ENCODE measurements at places on chromosomes 12 and 14.

DNA sequence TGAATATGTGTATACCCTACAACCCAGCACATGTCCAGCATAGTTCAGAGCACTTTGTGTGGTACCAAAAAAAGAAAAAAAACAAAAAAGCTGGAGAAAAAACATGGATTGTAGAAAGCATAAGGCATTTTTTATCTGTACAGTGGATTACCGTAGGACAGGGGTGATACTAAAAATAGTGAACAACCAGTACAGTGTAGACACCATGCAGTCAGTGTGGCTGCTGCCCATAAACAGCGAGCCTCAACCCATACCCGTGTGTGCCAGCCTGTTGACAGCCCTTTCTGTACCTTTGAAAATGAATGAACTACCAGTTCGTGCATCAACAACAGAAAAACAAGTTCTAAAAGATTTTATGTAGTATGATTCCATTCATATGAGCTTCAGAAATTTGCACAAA is 25.1 kb downstream of the RASSF8 start:
- no peak for DNase-seq

- no peak for DNase-seq
These were observed 17.9 kb upstream of the SOS2 start for GRCh38 chr14:50249136-50249775.

GRCh38 chr12:131734336-131735152 is 23.7 kb downstream of the SFSWAP start:
- DNase-seq, result no peak

GRCh38 chr12:91326058-91327027 is 143.7 kb upstream of the DCN start:
- DNase-seq, result no peak

- no peak for DNase-seq
These were observed 67.2 kb downstream of the BTG1 start for GRCh38 chr12:92078167-92079053.

GRCh38 chr14:39023939-39024871 is 78.8 kb downstream of the SEC23A start:
- DNase-seq, result no peak

- DNase-seq, result no peak
These were observed 30.5 kb upstream of the CSRP2 start for GRCh38 chr12:76909290-76909689.

DNA sequence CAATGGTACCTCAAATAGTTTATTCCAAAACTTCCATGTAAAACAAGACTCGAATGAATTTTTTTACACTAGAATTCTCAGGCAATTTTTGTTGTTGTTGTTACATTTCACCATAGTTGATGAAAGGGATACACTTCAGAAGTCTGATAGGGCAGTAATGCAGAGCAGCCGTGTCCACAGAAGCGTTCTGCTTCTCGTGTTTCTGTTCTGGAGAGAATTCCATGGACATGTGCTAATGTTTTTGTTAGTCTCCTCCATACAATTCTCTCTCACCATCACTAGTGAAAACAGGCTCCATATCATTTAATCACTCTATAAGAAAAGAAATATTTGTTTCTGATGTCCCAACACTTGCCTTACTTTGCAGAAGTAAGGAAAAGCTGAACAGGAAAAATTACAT is 606.1 kb downstream of the SLC16A7 start:
- no peak for DNase-seq

DNA sequence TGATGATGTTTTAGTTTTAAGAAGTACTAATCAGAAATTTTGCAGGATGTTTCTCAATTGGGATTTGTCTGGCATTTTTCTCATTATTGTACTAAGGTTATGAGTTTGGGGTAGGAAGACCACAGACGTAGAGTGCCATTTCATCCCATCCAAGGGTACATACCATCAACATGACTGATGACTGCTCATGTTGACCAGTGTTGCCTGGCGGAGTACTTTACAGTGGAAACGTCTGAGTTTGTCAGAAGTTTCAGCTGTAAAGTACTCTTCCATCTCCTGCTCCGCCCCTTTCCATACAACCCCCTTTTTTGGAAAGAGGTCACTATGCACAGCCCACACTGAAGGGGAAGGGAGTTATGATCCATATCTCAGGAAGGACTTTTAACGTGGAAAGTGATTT is 74.2 kb downstream of the RCOR1 start:
- DNase-seq, result no peak

- DNase-seq, result no peak
These were observed 48.7 kb upstream of the PLXNC1 start for GRCh38 chr12:94099632-94100031.

GRCh38 chr14:97071177-97071576 is 274.0 kb downstream of the VRK1 start:
- no peak for DNase-seq

- no peak for DNase-seq
These were observed 10.5 kb downstream of the NTF3 start for GRCh38 chr12:5442251-5443006.

DNA sequence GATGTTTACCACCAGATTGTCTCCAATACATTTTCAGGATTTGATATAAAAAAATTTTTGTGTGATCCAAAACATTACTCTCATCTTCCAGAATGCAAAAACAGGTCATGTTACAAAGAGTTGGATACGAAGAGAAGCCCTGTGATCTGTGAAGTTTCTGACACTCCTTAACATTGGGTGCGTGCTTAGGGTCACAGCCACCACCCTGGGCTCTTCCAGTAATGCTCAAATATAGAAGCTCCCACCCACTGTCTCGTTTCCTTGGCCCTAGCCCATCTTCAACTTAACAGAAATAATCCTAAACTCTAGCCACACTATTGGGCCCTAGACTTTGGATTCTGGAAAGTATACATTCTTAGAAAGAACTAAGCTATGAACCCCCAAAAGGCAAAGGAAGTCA is 32.9 kb upstream of the HSP90B1 start:
- no peak for DNase-seq

DNA sequence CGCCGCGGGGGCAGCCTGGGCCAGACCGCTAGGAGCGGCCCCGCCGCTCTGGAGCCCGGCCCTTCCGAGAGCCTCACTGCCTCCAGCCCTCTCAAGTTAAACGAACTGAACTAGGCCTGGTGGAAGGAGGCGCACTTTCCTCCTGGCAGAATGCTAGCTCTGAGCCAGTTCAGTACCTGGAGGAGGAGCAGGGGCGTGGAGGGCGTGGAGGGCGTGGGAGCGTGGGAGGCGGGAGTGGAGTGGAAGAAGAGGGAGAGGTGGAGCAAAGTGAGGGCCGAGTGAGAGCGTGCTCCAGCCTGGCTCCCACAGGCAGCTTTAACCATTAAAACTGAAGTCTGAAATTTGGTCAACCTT is 5.3 kb downstream of the LTB4R start:
- DNase-seq, result no peak

DNA sequence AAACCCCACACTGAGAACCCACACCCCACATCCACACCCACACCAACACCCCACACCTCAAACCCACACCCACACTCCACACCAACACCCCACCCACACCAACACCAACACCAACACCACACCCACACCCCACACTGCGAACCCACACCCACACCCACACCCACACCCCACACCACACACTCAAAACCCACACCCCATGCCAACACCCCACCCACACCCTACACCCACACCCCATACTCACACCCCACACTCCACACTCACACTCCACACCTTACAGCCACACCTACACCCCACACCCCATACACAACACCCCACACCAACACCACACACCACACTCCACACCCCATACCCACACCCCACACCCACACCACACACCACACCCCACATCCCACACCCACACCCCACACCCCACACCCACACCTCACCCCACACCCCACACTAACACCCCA is 38.0 kb downstream of the TMEM120B start:
- no peak for DNase-seq

GRCh38 chr14:55711175-55711811 is 131.3 kb downstream of the KTN1 start:
- DNase-seq, result no peak

DNA sequence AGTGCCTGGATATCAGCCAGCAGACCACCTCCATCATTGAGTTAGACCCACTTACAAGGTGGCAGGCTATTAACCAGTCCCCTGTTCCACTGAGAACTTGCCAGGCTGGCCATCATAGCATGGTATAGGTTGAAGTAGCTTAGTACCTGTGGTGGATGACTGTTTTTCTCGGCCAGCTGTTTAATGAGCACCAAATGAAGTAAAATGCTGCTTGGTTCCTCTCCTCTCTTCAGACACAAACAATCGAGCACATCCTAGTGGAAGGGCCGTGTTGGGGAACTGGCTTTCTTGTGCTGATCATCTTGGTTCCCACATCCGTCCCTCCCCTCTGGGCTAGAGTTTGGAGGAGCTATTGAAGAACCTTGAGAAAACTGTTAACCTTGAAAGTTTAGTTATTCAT is 486.2 kb downstream of the RAD51B start:
- no peak for DNase-seq

GRCh38 chr12:47885012-47885501 is 19.7 kb downstream of the VDR start:
- DNase-seq, result no peak

- no peak for DNase-seq
These were observed 391.0 kb upstream of the RGS6 start for GRCh38 chr14:71541271-71541670.

- DNase-seq, result no peak
These were observed 265.6 kb downstream of the TMEM117 start for GRCh38 chr12:44101475-44101874.

DNA sequence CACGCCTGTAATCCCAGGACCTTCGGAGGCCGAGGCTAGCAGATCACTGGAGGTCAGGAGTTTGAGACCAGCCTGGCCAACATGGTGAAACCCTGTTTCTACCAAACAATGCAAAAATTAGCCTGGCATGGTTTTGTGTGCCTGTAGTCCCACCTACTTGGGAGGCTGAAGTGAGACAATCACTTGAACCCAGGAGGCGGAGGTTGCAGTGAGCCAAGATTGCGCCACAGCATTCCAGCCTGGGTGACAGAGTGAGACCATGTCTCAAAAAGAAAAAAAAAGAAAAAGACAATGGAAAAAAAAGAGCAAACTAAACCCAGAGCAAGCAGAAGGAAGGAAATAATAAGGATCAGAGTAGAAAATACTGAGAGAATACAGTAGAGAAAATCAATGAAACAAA is 5.4 kb downstream of the CHURC1 start:
- no peak for DNase-seq

GRCh38 chr12:78645956-78646355 is 218.6 kb upstream of the SYT1 start:
- no peak for DNase-seq

DNA sequence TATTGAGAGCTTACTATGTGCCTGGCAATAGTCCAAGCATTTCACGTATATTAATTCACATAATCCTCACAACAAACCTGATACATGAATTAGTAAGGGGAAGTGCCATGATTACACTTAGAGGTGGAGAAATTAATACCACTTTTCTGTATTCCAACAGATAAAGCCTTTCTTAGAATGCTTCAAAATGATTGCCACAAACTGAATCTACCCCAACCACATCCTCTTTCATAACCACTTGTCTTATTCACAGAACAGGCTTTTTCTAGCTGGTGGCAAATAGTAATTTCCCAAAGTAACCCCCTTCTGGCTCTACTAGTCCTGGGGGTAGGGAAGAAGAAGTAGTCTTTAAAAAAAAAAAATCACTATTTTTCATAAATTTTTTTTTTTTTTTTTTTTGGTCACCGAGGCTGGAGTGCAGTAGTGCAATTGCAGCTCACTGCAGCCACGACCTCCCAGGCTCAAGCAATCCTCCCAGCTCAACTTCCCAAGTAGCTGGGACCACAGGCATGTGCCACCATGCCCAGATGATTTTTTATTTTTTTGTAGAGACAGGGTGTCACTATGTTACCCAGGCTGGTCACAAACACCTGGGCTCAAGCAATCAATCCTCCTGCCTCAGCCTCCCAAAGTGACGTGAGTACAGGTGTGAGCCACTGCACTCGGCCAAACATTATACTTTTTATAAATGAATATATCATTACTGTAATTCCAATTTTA is 59.0 kb upstream of the ARID2 start:
- DNase-seq, result no peak

GRCh38 chr12:102680304-102680703 is 199.9 kb upstream of the IGF1 start:
- no peak for DNase-seq

- DNase-seq, result no peak
These were observed 21.1 kb downstream of the BEGAIN start for GRCh38 chr14:100566119-100566518.

DNA sequence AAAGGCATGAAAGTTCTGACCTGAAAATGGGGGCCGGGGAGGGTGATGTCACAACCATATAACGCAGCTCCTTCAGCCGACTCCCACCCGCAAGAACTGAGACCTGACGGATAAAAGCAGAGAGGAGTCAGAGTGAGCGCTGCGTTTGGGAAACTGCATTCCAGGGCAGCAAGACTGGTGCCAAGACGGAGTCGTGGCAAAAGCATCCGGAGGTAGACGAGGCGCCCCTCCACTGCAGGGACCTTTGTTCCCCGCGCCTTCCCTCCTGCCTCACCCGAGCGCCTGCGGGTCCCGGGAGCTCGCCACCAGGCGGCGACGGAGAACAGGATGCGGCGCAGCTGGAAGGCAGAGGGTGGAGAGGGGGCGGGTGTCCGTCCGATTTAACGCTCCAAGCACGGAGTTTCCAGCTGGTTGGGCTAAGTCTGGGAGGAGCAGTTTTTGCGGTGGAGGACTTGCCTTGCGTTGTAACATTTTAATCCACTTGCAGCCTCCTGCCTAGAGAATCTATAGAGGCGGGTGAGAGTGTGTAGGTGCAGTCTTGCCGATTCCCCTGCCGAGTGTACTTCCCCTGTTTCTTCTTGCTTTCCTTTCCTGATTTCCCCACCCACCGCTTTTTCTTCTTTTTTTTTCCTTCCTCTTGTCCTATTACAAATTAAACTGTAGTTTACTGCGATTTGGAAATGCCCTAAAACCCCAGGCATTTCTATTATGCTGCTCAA is 1.2 kb upstream of the CPNE8 start:
- DNase-seq, result peak; percentile 77

DNA sequence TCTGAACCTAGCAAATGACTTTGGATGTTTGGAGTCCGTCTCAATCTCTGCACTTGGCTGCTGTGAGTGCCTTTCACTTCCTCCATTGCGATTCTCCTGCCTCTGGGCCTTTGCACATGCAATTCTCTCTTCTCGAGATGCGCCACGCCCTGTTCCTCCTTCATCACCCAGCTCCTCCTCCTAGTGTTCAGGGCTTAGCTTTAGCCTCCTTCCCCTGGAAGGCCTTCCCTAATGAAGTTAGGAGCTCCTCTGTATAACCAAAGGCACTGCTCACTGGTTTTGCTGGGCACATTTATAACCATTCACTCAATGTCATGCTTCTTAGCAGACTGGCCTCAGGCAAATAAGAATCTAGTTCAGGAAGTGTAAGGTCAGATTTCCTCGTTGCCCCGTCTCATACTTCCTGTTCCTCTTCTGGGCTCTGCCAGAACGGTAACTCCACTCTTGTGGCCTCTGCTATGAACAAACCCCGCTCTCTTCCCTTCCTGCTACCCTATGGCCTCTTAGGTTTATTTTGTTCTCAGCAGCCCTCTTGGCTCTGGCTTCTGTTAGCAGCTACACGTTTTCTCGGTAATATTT is 171.4 kb downstream of the CRADD start:
- DNase-seq, result no peak

- no peak for DNase-seq
These were observed 221.8 kb downstream of the PHLDA1 start for GRCh38 chr12:75809746-75810145.

GRCh38 chr14:76484355-76484754 is 108.4 kb downstream of the ESRRB start:
- DNase-seq, result no peak

GRCh38 chr14:76228138-76228537 is 76.4 kb downstream of the GPATCH2L start:
- no peak for DNase-seq

- DNase-seq, result no peak
These were observed 15.6 kb upstream of the MCRS1 start for GRCh38 chr12:49583366-49584094.

GRCh38 chr14:103916636-103917262 is 11.5 kb upstream of the TDRD9 start:
- no peak for DNase-seq
